ENCODE measurements at places on chromosomes 5 and 9.

GRCh38 chr9:129140397-129141065, 29.3 kb downstream of the PTPA start:
- DNase-seq: no peak

DNA sequence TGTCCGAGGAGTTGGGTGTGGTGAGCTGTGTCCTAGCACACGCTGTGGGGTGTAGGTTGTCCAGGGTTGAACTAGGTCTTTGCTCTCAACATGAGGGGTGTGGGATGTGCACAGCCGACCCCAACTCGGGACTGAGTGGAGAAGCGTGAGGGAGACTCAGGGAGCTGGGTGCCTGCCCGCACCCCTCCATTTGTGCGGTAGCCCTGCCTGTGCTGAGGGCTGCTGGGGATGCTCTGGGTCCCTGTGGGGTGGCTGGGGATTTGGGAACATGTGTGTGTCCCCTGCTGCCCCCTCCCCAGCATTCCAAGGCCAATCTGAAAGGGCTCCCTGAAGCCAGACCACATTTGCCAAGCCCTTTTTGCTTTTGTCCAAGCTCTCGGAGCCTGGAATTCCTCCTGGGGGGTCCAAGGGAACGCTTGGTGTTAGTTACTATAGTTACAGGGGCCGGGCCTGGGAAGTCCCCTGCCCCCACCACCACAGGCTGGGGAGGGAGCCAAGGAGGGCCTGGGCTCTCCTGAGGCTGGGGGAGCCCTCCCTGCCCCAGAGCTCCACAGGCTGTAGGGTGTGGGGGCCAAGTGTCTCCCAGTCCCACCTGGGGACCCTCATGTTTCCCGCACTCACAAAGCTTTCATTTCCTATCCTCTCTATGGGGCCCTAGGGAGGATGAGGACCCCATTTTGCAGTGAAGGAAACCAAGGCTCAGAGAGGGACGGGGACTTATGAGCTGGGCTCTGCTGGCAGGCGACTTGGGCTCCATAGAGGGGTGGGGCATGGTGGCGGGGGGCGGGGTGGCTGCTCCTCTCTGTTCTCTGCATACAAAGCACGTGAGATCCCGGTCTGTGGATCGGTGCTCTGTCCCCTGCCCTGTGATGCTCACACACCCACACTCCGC, 1.1 kb downstream of the CRB2 start:
- DNase-seq: no peak

DNA sequence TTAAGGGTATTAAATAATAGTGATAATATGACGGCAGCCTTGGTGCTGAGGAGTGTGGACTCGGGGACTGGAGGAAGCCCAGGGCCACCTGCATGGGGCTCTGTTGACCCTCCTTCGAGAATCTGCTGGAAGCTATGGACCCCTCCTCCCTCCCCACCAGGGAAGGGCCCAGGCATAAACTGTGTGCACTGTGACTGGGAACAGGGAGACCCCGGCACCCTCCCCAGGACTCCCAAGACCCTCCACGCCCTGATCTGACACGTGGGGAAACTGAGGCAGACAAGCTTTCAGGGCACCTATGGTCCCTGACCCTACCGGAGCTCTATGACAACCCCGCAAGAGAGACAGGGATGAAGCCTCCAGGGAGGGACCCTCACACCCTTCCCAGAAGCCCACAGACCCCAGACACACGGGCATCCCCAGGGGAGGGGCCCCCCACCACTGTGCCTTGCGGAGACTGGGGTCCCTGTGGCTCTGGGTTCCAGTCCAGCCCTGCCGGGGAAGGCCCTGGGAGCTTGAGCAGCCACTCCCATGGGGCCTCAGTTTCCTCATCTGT, 6.5 kb upstream of the EGFL7 start:
- DNase-seq: no peak

DNA sequence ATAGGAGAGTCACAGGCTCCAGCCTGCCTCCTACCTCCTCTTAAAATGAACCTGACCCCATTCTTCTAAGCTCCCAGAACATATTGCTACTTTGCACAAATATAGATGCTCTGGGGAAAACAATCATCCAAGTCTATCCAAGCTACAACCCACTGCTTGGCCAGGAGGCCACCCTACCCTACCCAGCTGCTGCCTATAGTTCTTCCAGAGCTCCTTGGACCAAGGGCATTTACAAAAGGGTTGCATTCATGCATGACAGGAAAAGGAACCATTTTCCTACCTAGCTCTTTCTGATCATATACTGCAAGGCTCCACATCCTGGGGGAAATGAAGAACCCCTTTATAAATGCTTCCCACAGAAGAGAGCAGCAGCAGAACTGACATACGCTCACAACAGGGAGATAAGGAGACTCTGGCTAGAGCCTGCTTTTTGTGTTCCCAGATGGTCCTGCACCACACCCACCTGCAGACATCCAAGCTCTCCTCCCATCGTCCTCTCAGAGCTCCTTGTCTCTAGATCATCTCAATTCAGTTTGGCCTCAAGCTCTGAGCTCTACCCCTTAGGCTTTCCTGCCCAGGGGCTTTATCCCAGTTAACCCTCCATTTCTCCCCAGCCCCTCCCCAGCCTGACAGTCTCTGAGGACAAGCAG, 185.5 kb downstream of the SPOCK1 start:
- no peak for DNase-seq

DNA sequence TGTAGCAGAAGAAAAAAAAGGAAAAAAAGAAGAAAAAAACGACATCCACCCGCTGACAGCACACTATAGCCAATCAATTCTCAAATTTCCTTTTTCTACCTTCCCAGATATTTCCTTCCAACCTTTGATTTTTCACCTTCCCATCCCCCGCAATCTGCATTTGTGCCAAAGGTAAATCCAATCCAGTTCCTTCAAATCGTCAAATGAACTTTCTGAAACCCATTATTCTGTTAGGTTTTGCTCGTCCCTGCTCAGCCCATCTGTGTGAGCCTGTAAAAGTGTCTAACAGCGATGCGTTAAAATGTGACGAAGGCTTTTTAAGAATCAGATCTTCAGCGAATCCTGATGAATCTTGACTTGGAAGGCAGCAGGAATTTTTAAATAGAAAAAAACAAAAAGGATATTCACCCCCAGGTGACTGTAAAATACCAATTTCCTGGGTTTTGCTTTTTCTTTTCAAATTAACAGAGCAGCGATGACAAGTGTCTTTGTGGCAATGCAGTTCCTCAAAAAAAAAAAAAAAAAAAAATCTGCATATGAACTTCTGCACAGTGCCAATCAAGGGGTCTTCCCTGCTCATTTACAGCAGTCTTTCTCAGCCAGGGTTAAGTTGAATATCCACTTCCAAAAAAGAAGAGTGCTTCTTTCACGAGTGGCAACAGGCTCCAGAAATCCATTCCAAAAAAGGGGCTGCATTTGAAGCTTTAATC, 367 bp upstream of the SHC3 start:
- DNase-seq: no peak

DNA sequence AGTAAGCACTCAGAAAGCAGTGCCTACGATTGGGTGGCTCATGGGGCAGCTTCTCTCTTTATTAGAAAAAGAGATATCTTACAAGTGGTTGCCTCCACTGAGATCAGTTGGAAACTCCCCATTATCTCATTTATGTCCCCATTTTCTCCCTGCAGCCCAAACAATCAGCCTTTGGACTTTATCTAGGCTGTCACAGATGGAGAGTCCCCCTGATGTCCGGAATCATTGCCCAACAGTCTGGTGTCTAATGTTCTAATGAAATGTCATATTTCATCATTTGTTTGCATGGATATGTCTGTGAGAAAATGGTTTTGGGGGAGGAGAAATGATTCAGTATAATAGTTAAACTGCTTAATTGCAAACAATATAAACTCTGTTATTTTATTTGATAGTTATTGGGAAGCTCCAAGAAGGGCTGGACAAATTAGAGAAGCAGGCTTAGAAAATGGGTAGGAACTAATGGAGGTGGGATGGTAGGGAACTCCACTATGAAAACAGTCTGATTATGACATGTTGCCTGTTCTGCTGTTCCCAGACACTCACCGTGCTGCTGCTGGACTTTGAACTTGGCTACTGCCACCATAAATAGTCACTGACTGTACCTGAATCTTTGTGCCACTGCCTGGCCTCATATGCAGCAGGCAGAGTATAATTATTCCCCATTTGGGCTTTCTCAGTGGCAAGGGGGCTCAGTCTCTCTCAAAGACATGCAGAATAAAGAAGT, 38.3 kb upstream of the SMAD5 start:
- no peak for DNase-seq

DNA sequence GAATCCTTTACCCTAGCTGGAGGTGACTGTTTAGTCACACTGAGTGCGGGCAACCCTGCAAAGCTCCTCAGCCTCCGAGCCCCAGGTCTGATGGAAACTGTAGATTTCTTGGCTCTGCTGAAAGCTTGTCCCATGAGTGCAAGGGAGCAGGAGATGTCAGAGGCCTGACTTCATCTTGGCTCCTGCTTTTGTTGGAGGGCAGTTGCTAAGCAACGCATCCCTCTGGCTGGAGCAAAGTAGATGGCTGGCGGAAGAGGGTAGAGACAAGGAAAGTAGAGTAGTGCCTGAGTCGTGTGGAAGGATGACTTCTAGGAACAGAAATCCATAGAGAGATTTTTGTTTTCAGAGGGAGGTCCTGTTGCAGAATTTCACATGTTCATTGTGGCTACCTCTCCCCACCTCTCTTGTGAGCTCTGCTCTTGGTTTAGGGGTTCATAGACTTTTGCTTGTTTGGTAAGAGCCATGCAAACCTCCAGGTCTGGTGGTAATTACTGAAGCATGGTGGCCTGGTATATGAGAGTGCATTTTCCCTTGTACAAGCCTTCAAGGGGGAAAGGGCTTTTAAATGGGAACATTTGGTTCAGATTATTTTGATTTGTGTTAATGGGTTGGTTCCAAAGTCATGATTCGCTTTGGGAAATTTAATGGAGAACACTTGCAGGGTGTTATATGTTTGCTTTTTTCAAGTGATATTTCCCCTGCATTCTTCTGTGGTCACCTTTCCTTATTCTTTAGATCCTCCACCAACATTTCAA, 71.5 kb downstream of the ARHGAP26 start:
- peak; percentile 69 for DNase-seq

DNA sequence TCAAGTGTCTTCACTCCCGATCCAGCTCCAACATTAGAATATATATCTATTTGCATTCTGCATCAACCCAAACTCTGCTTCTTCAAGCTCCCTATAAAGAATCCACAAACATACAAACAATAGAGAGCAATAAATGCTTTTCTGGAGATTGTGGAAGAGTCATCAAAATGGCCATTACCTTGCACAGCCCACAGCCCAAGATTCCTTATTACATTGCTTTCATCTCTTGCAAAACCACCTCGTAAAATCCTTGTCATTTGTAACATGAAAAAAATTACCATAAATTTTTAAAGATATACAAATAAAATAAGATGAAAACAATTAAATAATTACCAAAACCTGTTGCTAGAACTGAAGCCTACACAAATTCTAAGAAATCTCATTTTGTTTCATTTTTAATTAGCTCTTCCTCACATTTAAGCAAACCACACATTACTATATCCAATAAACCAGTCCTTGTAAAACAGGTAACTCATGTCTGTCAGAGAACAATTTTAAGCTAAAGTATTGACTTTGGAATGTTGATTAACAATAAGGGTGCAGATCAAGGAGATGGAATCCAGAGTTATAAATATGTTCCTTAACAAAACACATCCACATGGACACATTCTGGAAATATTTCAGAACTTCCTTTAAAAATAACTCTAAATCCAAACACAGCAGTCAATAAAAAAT, 7.1 kb downstream of the SPINK9 start:
- no peak for DNase-seq

- no peak for DNase-seq
These were observed 455.1 kb upstream of the TLE4 start for GRCh38 chr9:79116709-79117108.

DNA sequence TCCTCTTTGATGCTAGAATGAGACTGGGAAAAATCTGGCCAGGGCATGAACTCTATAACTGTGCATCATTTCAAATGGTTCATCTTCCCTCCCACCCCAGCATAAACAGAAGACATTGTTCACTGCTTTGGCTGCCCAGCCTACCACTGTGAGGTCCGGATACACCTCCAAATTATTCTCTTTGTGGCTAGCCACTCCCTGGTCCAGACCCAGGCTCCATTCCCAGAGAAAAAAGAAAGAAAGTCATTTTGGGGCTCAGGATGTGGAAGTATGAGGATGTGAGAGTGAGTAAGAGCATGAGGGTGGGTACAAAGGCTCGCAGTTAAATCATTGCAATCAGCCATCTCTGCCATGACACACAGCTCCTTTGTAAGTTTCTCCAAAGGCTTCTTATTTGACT, 559.2 kb downstream of the PSAT1 start:
- no peak for DNase-seq

GRCh38 chr9:82122731-82123130, 134.2 kb downstream of the SPATA31D1 start:
- no peak for DNase-seq

DNA sequence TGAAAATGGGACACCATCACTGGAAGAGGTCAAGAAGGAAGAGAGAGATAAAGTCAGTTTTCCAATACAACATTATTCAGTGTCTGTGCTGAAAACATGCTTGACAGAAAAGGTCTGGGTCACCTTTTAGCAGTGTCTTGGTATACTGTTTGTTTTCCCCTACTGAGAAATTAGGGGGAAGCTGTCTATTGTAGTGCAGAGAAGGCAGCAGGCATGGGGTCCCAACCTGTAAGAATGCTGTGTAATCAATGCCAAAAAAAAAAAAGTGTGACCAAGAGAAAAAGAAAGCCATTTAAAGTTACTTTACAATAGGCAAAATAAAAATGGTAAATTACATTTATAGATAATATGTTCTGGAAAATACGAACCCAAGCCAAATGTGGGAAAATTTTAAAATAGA, 139.3 kb downstream of the RAB3C start:
- no peak for DNase-seq

DNA sequence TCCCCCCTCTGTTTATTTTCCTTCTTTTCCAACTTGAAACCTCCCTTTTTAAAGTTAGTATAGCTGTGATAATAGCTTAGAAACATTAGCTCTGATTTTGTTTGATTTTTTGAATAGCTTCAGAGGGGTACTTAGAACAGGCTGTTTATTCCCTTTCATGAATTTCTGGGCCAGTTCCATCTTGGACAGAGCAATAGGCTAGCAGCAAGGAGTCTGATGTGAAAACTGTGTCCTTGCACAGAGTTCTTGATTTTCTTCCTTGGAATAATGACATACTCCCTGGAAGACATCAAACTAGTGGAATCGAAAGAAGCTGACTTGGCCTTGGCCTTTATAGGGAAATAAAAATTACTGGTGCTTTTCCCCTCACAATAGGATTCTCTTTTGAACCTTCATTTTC, 32.9 kb downstream of the NTRK2 start:
- no peak for DNase-seq

GRCh38 chr9:78626971-78627370, 330.0 kb downstream of the PSAT1 start:
- no peak for DNase-seq

GRCh38 chr9:130688072-130688471, 5.5 kb upstream of the EXOSC2 start:
- DNase-seq: no peak

- peak; percentile 19 for DNase-seq
These were observed 78.3 kb upstream of the ZNF608 start for GRCh38 chr5:124824637-124825158.

DNA sequence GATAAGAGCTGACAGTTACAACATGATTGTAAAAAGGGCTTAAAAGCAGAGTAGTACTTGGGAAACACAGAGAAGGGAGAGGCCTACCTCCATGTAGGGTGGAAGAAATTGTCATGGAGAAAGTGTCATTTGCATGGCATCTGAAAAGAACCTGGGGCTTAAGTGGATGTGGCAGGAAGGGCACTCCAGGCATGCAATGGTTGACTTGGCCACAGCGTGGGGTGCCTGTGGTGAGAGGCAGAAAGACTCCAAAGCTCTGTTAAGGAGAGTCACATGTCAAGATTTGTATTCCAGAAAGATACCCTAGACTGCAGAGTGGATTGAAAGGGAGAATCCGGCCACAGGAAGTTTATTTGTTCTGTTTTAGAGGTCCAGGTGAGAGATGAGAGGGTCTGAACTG, 2.4 kb downstream of the POLR3G start:
- DNase-seq: no peak

GRCh38 chr5:168889039-168889438, 309.9 kb upstream of the PANK3 start:
- DNase-seq: no peak
